Activated CD4-positive, alpha-beta T cell treated with anti-CD3 and anti-CD28 coated beads for 36 hours (primary cell): ENCODE measurements at places on chromosomes 3 and 15. TPM values are rescaled to one million over a fixed set of nuclear protein-coding genes. Genes with fewer than 3 reads are reported as not detected.

GRCh38 chr15:77966540-77967234 is 110.8 kb downstream of the TBC1D2B start:
- DNase-seq: peak; percentile 71

DNA sequence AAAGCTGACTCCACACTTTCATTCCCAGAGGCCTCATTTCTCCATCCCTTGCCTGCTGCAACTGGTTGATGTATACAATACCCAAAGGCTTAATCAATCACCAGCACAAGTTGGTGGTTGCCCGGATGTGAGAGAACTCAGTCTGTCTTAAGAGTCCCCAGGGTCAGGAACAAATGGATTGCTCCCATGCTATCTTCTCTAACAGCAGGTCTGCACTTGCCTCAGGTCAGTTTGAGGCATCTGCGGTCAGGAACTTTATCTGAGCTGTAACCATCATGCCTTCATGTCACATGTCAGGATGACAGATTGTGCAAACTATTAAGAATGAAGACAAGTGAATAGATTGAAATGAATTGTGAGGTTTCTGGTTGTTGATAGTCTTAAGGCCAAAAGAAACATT is 56.1 kb downstream of the BFSP2 start:
- no peak for DNase-seq

GRCh38 chr3:7437231-7437630 is 576.3 kb downstream of the GRM7 start:
- no peak for DNase-seq

The MESP2 gene
- 0.30 TPM for total RNA-seq

DNA sequence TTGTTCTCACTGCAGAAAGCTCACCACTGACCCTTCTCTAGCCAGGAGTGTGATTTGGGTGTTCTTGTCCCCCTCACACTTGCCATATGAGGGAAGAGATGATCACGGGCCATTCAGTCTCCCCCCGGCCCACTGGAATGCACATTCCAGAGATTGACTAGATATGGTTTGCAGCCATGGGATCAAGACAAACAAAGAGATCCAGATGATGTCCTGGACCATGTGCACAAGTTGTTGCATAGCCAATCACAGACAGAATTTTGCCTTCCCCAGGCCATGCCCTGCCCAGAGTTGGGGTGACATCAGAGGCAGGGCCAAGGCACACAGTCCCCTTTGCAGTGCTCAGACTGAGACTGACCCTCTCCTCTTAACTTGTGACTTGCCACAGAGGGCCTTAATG is 14.8 kb downstream of the MUC13 start:
- DNase-seq: no peak

GRCh38 chr15:83208367-83208661 is 691 bp upstream of the HDGFL3 start:
- no peak for DNase-seq

The SAMMSON gene
- total RNA-seq: not detected

GRCh38 chr3:172179680-172180399 is 140.5 kb downstream of the FNDC3B start:
- DNase-seq: no peak

The TMEM89 gene
- total RNA-seq: 0.30 TPM

The MON1A gene
- total RNA-seq: 7.5 TPM

GRCh38 chr3:185561374-185561943 is 9.1 kb upstream of the LIPH start:
- DNase-seq: peak; percentile 20

The RAB43 gene
- 32.1 TPM for total RNA-seq

The CBLB gene
- total RNA-seq: 112 TPM

The CPLX3 gene
- not detected for total RNA-seq
